GM23338 (cell line): ENCODE measurements at places on chromosomes 3 and 15. TPM values are rescaled to one million over a fixed set of nuclear protein-coding genes. Genes with fewer than 3 reads are reported as not detected.

DNA sequence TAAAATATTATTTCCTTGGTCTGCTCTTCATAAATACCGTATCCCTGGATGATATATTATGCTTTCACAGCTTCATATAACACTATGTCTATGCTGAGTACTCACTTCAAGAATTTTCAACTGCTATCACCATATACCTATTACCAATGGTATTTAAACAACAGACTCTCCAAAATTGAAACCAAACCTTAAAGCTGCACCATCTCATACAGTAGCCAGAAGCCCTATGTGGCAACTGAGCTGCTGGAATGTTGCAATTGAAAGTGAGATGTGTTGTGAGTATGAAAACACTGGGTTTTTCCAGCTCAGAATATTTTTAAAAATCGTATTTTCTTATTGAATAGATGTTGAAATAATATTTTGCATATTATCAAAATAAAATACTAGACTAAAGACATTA is 130.1 kb upstream of the GOLGA6L6 start:
- H3K4me3 ChIP-seq, result no peak overlapping the region; the same call in 1 of the 2 replicates
- no peaks in the 10 kb centered on the region for H3K4me1 ChIP-seq
- DNase-seq, result no peak
- H3K36me3 ChIP-seq, result peaks cover 14% of the 10 kb centered on the region; the same call in 1 of the 2 replicates
- H3K27me3 ChIP-seq, result no peaks in the 10 kb centered on the region

DNA sequence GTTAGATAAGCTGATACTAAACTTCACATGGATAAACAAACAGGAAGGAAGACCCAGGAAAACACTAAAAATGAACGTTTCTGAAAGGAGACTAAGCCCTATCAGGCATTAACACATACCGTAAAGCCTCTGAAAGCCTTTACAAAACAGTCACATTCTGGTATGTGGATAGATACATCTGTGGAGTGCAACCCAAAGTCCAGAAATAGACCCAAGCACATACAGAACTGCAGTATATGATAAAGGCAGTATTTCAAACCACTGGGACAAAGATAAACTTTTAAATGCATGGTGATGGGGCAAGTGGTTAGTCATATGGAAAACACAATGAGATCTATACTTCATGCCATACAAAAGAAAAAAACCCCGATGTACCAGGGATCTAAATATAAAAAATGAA is 26.0 kb downstream of the DCBLD2 start:
- no peak overlapping the region for H3K4me3 ChIP-seq
- H3K4me1 ChIP-seq, result no peaks in the 10 kb centered on the region
- no peak for DNase-seq
- no peaks in the 10 kb centered on the region for H3K27me3 ChIP-seq

- DNase-seq, result no peak
- peaks cover 43% of the 10 kb centered on the region for H3K4me1 ChIP-seq
- H3K4me3 ChIP-seq, result no peak overlapping the region
- H3K27me3 ChIP-seq, result no peaks in the 10 kb centered on the region
- H3K36me3 ChIP-seq, result no peaks in the 10 kb centered on the region
- no peak overlapping the region for H3K27ac ChIP-seq
These were observed 97.3 kb downstream of the AKAP13 start for GRCh38 chr15:85477730-85478129.

DNA sequence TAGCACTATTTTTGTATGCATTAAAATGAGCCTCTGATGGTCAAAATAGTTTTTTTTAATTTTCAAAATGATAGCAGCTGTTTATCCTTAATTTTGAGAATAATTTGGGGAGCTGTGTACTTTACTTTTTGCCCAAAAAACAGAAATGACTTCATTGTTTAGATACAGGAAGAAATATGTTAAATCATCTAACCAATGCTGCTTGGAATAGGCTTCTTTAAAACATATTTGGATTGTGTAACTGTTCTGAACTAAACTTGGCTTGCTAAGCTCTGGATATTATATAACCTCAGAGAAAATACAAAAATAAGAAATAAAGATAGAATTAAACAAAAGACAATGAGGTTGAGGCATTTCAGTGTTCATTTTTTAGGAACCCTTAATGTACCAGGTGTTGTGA is 119.3 kb downstream of the SERPINI1 start:
- no peaks in the 10 kb centered on the region for H3K27me3 ChIP-seq
- no peak for DNase-seq
- no peak overlapping the region for H3K4me3 ChIP-seq
- H3K36me3 ChIP-seq, result no peaks in the 10 kb centered on the region
- H3K27ac ChIP-seq, result no peak overlapping the region

GRCh38 chr3:100089812-100090668 is 24.3 kb downstream of the FILIP1L start:
- no peaks in the 10 kb centered on the region for H3K27me3 ChIP-seq
- no peaks in the 10 kb centered on the region for H3K36me3 ChIP-seq
- H3K4me1 ChIP-seq, result peaks cover 28% of the 10 kb centered on the region; the same call in 1 of the 2 replicates
- peak overlapping the region; percentile 12; the same call in 1 of the 2 replicates for H3K27ac ChIP-seq
- H3K4me3 ChIP-seq, result no peak overlapping the region

- DNase-seq, result no peak
- H3K27me3 ChIP-seq, result peaks cover 29% of the 10 kb centered on the region
- no peaks in the 10 kb centered on the region for H3K36me3 ChIP-seq
- H3K4me3 ChIP-seq, result no peak overlapping the region
- H3K27ac ChIP-seq, result no peak overlapping the region
- H3K4me1 ChIP-seq, result no peaks in the 10 kb centered on the region
These were observed 8.5 kb downstream of the SPTBN5 start for GRCh38 chr15:41885321-41885720.

Gene SH2D7
- total RNA-seq, result not detected in 2 replicates

- H3K4me3 ChIP-seq, result no peak overlapping the region
- no peaks in the 10 kb centered on the region for H3K4me1 ChIP-seq
- DNase-seq, result no peak
- H3K36me3 ChIP-seq, result no peaks in the 10 kb centered on the region
- H3K27ac ChIP-seq, result no peak overlapping the region
These were observed 12.4 kb upstream of the UBR1 start for GRCh38 chr15:43118286-43118685.

DNA sequence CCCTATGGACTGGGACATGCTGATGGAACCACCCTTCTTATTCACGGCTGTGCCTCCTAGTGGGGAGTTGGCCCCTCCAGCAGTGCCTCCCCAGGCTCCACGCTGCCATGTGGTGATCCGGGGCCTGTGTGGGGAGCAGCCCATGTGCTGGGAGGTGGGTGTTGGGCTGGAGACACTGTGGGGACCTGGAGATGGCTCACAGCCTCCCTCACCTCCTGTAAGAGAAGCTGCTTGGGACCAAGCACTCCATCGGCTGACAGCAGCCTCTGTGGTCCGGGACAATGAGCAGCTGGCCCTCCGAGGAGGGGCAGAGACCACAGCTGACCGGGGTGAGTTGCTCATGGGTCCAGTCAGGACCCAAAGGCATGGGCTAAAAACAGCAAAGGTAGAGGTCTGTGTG is 9.1 kb downstream of the ALG3 start:
- H3K27ac ChIP-seq, result no peak overlapping the region
- no peak overlapping the region for H3K4me3 ChIP-seq
- peaks cover 11% of the 10 kb centered on the region for H3K27me3 ChIP-seq
- peaks cover under 1% of the 10 kb centered on the region; the same call in 1 of the 2 replicates for H3K36me3 ChIP-seq
- DNase-seq, result no peak

- no peaks in the 10 kb centered on the region for H3K36me3 ChIP-seq
- peaks cover 15% of the 10 kb centered on the region for H3K4me1 ChIP-seq
- no peak overlapping the region for H3K27ac ChIP-seq
- H3K27me3 ChIP-seq, result no peaks in the 10 kb centered on the region
These were observed 79.6 kb downstream of the SUMF1 start for GRCh38 chr3:4387210-4388204.

Gene GOLGA8J
- not detected in 2 replicates for total RNA-seq

DNA sequence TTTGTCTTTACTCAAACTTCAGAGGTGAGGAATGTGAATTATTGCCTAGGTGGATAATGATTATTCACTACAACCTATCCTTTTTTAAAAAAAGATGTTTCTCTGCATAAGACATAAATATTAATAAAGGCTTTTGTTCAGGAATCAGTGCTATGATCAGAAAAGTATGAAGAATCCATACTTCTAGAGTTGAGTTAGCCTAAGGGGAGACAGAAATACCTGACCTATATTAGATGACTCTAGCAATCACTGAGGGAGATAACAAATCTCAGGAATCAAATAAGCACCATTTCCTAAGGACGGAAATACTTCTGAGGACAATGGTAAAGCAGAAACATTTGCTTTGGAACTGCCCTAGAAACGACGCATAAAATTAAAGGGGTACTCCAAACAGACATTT is 763.8 kb downstream of the GBE1 start:
- H3K27me3 ChIP-seq, result no peaks in the 10 kb centered on the region
- H3K4me3 ChIP-seq, result no peak overlapping the region
- DNase-seq, result no peak
- no peaks in the 10 kb centered on the region for H3K4me1 ChIP-seq
- H3K27ac ChIP-seq, result no peak overlapping the region
- no peaks in the 10 kb centered on the region for H3K36me3 ChIP-seq

Gene PLA2G4F
- not detected in 2 replicates for total RNA-seq

DNA sequence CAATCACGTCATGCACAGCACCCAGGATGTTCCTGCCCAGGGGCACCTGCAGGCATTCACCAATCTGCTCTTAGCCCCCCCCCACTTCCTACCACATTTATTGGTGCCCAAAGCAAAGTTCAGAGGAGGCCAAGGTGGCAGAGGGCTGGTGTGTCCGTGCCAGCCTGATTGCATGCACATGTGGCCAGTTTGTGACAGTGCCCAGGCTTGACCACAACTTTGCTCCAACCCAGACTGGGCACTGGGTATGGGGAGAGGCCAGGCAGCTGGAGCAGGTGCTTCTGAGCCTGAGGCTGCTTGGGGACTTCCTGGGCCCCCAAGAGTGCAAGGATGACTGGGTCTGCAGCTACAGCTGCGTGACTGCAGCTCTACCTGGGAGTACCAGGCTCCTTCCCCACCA is 192.3 kb upstream of the BCHE start:
- no peaks in the 10 kb centered on the region for H3K27me3 ChIP-seq
- no peaks in the 10 kb centered on the region for H3K4me1 ChIP-seq
- H3K4me3 ChIP-seq, result no peak overlapping the region
- no peak overlapping the region for H3K27ac ChIP-seq

Gene NRROS
- total RNA-seq, result 5.9 and 8.5 TPM in 2 replicates

GRCh38 chr15:94582368-94582767 is 351.0 kb downstream of the MCTP2 start:
- no peaks in the 10 kb centered on the region for H3K27me3 ChIP-seq
- H3K27ac ChIP-seq, result no peak overlapping the region
- no peak overlapping the region for H3K4me3 ChIP-seq
- H3K4me1 ChIP-seq, result peaks cover 5% of the 10 kb centered on the region; the same call in 1 of the 2 replicates
- H3K36me3 ChIP-seq, result no peaks in the 10 kb centered on the region
- DNase-seq, result peak; percentile 77

DNA sequence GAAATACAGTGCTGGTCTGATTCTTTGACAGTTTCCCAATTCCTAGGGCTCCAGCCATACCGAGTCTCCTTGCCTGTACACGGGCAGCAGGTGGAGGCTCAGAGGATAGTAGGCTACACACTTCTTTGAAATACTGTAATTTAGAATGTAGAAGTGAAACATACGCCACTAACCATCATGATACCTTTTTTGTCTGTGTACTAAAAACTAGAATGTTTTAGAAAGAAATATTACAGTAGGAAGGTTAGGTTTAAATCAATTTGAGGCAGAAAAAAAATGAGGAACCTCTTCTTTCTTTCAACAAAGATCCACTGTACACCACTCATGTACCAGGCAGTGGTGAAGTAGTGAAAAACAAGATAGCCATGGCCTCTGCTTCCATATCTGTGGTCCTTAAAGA is 354.7 kb downstream of the MCTP2 start:
- no peaks in the 10 kb centered on the region for H3K36me3 ChIP-seq
- no peak overlapping the region for H3K27ac ChIP-seq
- DNase-seq, result no peak
- H3K4me1 ChIP-seq, result peaks cover 18% of the 10 kb centered on the region
- no peaks in the 10 kb centered on the region for H3K27me3 ChIP-seq

Gene WDR93
- 0.14 TPM in 1 of 2 replicates, not detected in the other for total RNA-seq

- no peak overlapping the region for H3K27ac ChIP-seq
- no peaks in the 10 kb centered on the region for H3K4me1 ChIP-seq
- H3K27me3 ChIP-seq, result no peaks in the 10 kb centered on the region
- DNase-seq, result peak; percentile 56
- no peaks in the 10 kb centered on the region for H3K36me3 ChIP-seq
- no peak overlapping the region for H3K4me3 ChIP-seq
These were observed 212.5 kb downstream of the OSBPL10 start for GRCh38 chr3:31768479-31769125.

DNA sequence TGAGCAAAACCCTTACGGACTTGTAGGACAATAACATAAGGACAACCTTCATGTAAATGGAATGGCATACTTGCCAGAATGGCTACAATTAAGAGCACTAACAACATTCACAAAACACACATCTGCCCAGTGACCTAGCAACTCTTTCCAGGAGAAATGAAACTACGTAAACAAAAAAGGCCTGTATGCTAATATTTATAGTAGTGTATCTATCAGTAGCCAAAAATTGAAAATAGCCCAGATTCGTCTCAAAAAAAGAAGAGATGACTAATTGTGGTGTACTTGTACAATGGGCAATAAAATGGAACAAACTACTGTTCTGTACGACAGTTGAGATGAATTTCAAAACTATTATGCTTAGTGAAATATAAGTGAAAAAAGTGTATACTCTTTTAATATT is 38.4 kb downstream of the CMC1 start:
- DNase-seq, result no peak
- H3K4me1 ChIP-seq, result no peaks in the 10 kb centered on the region
- H3K27me3 ChIP-seq, result no peaks in the 10 kb centered on the region
- H3K27ac ChIP-seq, result no peak overlapping the region
- no peaks in the 10 kb centered on the region for H3K36me3 ChIP-seq

Gene ACOX2
- 0.31 and 1.1 TPM in 2 replicates for total RNA-seq

DNA sequence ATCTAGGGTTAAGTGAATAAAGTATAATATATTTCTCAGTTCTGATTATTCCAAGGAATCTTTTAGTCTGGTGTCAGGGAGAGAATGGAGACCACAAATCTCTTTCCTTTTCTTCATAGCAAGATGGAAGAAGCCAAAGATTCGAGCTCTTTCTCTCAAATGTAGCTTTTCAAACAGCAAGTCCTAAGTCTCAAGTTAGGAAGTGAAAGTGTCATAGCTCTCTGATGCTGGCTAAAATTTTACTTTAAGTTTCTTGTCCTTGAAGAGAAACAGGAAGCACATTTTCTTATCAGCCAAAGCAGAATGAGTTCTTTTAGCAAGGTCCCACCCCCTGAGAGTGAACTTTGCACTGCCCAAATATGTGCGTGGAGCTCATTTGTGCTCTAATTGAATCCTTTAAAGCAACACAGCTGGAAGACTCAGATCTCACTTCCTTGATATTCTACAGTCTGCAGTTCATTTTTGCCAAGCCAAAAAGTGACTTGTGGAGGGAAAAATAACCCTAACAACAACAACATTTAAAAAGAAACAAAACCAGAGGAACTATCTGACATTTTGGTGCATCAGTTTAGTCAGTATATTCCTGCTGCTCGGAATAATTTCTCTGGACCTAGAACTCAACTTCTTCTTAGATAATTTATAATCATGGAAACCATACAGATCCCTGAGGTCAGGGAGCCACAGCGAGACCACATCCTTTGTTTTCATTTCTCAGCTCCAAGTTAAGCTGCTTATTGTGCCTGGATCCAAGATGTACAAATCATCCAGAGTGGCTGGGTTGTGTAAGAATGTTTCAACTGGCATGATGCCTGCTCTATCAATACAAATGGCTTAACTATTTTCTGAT is 238.7 kb upstream of the P2RY1 start:
- no peak overlapping the region for H3K27ac ChIP-seq
- peaks cover 11% of the 10 kb centered on the region; the same call in 1 of the 2 replicates for H3K4me1 ChIP-seq
- H3K27me3 ChIP-seq, result no peaks in the 10 kb centered on the region
- H3K36me3 ChIP-seq, result no peaks in the 10 kb centered on the region

Gene TRIM59
- 46.2 and 49.4 TPM in 2 replicates for total RNA-seq

Gene CYP8B1
- not detected in 2 replicates for total RNA-seq

- no peaks in the 10 kb centered on the region for H3K36me3 ChIP-seq
- peaks cover 3% of the 10 kb centered on the region; the same call in 1 of the 2 replicates for H3K4me1 ChIP-seq
- DNase-seq, result peak; percentile 69
- peaks cover 73% of the 10 kb centered on the region for H3K27me3 ChIP-seq
- peak overlapping the region; percentile 76 for H3K4me3 ChIP-seq
These were observed 1.3 kb downstream of the CAMK2N2 start for GRCh38 chr3:184259878-184260723.
